Testis (tissue), 5 donors: ENCODE measurements at places on chromosomes 7 and 10. TPM values are rescaled to one million over a fixed set of nuclear protein-coding genes. Genes with fewer than 3 reads are reported as not detected.

DNA sequence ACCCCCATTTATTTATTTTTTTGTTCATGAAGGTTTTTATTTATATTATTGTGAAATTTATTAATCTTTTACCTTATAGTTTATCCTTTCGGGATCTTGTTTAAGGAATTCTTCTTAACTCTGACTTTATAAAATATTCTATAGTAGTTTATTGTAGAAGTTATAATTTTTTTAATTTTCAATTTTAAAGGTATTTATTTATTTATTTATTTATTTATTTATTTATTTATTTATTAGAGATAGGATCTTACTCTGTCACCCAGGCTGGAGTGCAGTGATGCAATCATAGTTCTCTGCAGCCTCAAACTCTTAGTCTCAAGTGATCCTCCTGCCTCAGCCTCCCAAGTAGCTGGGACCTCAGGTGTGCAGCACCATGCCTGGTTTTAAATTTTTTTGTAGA lies 56.0 kb downstream of the NRF1 start:
- DNase-seq = no peak

DNA sequence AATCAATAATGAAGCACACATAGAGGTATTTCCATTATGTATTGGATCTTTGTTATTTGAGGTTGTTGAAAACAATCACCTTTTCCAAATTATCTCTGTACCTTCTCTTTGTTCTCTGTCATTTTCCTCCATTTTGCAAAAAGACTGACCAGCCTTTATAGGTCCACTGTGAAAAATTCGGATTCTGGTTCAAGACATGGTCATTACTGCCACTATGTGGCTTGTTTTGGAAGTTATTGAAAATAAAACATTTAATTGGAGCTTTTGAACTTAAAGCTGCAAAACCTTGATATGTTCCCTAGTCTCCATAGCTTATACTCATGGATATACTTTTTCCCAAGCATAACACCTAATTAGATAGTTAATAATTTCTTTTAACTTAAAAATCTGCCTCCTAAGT lies 1094.4 kb downstream of the NRG3 start:
- DNase-seq = no peak

GRCh38 chr10:20466731-20467130 lies 430.4 kb downstream of the NEBL start:
- DNase-seq = no peak

The BAIAP2L1 gene
- polyA plus RNA-seq = 24.2 TPM

DNA sequence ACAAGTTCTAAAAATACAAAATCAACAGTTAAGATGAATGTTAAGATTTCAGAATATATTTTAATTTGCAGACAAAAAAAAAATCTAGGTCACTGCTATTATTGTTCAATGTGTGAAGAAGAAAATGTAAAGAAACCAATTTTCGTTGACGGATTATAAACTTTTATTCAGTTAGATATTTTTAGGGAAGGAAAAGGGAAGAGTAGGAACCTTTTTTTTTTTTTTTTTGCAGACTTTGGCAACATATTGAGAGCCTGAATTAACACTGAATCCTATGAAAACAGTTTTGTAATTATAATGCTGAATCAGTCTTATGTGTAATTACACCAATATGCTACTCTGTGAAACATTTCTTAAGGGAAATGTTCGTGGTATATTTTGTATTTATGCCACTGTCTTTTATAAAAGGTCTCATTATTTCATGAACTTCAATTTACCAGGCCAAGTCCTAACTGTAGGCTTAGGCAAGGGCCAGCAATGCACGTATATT lies 106.3 kb downstream of the ST8SIA6 start:
- DNase-seq = no peak

- no peak for DNase-seq
These were observed 6.1 kb upstream of the COA1 start for GRCh38 chr7:43735403-43735801.

The PPP1R17 gene
- 4.1 TPM for polyA plus RNA-seq

GRCh38 chr7:78510580-78511188 lies 712.1 kb downstream of the PHTF2 start:
- peak; percentile 49 for DNase-seq

DNA sequence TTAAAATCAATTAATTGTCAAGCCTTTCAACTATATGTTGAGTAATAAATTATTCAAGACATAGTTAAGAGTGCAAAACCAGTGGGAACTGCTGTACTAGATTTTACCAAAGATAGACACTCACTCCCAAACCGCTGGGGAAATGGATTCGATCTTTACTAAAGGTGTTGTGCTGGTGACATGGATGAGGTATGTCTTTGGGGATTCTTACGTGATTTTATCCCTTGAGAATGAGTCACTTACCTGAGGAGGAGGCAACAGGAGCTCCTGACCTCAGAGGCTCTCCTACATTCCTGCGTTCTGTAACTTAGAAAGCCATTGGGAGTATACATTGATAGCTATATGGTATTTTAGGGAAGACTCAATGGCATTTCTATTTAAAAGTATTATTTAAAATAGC lies 165.5 kb downstream of the PKD1L1 start:
- DNase-seq = no peak

- no peak for DNase-seq
These were observed 176.6 kb upstream of the SP4 start for GRCh38 chr7:21251151-21251800.

GRCh38 chr7:151168787-151169162 lies 1.3 kb upstream of the GBX1 start:
- no peak for DNase-seq

DNA sequence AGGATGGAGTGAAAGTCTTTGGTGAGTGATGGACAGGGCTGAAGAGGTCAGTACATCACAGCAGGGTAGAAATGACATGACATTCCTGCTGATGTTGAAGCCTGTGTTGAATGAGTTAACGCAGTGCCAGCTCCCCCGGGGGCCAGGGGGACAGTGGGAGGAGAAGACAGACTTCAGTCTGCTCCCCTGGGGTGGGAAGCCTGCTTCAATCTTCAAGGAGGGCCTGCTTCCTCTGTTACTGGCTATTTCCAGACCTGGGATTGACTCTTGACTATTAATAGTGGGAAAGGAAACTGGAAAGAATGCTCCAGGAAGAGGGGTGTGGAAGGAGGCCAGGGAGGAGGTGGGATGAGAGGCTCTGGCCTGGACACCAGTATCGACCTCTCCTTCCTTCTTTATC lies 27.2 kb downstream of the PODXL start:
- DNase-seq = no peak

The PRKAR2B gene
- polyA plus RNA-seq = 51.7 TPM

- no peak for DNase-seq
These were observed 291.2 kb downstream of the KIF20B start for GRCh38 chr10:89992575-89992974.

The SCART1 gene
- 1.6 TPM for polyA plus RNA-seq

The PILRB gene
- polyA plus RNA-seq = 126 TPM

The SPDYE2B gene
- polyA plus RNA-seq = 3.3 TPM

- no peak for DNase-seq
These were observed 3.1 kb upstream of the RBP4 start for GRCh38 chr10:93604146-93604545.

The DHX32 gene
- polyA plus RNA-seq = 64.0 TPM

DNA sequence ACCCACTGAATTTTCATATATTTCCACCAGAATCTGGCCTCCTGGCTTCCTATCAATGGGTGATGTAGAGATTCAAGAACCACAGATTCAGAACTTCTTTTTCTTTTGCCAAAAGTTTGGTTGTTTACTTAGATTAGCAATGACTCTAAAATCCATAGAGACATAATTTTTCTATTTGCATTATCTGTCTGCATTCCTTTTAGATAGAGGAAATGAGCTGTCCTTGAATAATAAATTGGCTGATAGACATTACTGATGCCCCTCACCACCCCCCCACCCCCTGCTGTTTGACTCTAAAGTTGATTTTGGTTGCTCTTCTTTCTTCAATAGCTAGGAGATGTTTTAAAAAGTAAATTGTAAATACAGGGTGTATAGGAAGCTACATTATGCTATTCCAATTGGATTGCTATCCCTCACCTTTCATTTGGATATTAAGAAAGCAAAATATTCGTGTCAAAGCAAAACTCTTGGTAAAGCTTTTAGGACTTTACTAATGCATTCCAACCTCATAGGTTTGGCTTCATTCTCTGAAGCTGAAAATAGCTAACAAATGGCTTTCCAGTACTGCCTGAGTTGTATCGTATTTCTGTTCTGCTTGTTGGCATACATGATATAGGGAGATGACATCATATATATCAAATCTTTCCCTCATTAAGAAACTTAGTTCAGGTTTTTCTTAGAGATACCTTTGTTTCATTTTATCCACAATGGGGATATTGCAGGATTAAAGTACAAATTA lies 606.0 kb downstream of the ARL4A start:
- no peak for DNase-seq
